ENCODE measurements at places on chromosomes 7 and 10.

- DNase-seq: no peak
Observed at GRCh38 chr7:107023522-107024151, 20.9 kb upstream of the PRKAR2B start.

DNA sequence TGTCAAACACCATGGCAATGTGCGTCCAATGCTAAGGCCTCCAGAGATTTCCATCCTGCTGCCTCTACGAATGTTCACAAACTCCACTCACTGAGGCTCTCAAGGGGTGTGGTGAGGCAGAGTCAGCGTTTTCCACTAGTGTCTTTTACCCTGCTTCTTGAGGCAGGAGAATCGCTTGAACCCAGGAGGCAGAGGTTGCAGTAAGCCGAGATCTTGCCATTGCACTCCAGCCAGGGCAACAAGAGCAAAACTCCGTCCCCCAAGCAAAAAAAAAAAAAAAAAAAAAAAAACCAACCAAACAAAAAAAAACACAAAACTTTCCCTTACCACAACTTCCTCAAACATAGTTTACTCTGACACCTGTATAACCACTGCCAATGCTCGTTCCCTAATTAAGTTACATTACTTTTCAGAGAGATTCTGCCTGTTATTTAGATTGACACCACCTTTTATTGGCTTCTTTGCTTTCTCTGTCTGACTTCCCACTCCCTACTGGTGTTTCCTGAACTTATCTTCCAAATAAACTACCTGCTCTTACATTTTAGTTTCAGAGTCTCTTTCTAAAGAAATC is 102.1 kb upstream of the ZNF746 start:
- no peak for DNase-seq

GRCh38 chr10:6445671-6446316 is 134.3 kb downstream of the PRKCQ start:
- DNase-seq: no peak

- DNase-seq: no peak
Observed at GRCh38 chr7:121138262-121138933, 149.9 kb downstream of the CPED1 start.

GRCh38 chr7:2596464-2597272 is 35.1 kb upstream of the TTYH3 start:
- no peak for DNase-seq

DNA sequence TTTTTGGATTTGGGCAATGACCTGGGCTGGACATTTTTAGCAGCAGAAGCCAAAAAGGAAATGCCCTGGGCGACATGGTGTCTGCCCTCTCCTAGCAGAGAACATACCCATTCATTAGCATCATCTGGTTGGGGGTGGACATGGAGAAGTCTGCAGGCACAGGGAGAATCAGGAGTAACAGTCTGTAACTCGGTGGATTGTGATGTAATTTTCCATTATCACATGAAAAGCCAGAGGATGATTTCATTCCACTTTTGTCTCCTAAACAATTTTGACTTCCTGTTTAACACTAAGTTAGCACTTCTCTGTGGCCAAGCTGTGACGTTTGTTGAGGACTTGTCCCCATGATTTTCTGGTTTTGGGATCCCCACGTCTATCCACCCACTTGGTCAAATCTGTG is 153.8 kb upstream of the HABP2 start:
- DNase-seq: no peak

- DNase-seq: no peak
Observed at GRCh38 chr7:159102681-159103381, 41.8 kb downstream of the VIPR2 start.
